ENCODE measurements at places on chromosomes 12 and 14. TPM values are rescaled to one million over a fixed set of nuclear protein-coding genes. Genes with fewer than 3 reads are reported as not detected.

HOXC10 gene
- total RNA-seq, result not detected

PTHLH gene
- total RNA-seq, result 2.1 TPM

TSHR gene
- 0.92 TPM for total RNA-seq

EEF1AKMT3 gene
- total RNA-seq, result 2.8 TPM

POTEM gene
- not detected for total RNA-seq

CELA1 gene
- total RNA-seq, result not detected

RFX4 gene
- total RNA-seq, result 16.8 TPM

RTN1 gene
- total RNA-seq, result 936 TPM

SDR9C7 gene
- 0.23 TPM for total RNA-seq

GYS2 gene
- not detected for total RNA-seq

PIWIL1 gene
- 0.23 TPM for total RNA-seq

GPR135 gene
- total RNA-seq, result 6.2 TPM

PELI2 gene
- total RNA-seq, result 16.4 TPM

GAS2L3 gene
- total RNA-seq, result 39.7 TPM

MMP17 gene
- total RNA-seq, result 41.5 TPM

Data from diencephalon (tissue), 1 donor.